ENCODE measurements at places on chromosomes 3 and 15.

DNA sequence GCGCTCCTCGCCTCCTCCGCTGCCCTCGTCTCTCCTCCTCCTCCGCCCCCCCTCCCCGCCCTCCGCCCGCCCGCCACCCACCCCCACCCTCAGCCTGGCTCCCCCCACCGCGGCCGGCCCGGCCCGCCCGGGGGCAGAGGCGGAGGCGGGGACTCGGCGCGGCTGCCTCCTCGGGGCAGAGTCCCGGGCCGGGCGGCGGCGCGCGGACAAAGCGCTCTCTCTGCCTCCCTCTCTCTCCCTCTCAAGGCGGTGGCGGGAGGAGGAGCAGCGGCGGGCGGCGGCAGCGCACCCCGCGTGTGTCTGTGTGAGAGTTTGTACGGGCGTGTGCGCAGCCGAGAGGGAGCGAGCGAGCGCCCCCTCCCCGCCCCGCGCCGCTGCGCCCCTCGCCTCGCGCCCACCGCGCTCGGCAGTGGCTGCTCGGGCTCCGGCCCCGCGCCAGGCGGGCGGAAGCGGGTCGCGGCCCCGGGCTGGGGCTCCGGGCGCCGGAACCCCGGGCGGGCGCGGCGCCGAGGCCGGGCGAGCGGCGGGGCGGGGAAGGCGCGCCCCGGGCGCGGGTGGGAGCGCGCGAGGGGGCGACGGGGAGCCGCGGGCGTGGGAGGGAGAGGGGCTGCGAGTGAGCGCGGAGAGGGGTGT, at the start of gene IGF2BP2:
TSS of gene IGF2BP2 (minus strand) at position 37 of the 633 bp plus-strand sequence. CDS start 82 bp downstream, outside the sequence.
- peak; percentile 55 for DNase-seq

- DNase-seq: no peak
These were observed 56.1 kb upstream of the CPNE4 start for GRCh38 chr3:132090921-132091320.

- no peak for DNase-seq
These were observed 124.0 kb upstream of the SNTN start for GRCh38 chr3:63528325-63529000.

- no peak for DNase-seq
These were observed 154.5 kb downstream of the KLF13 start for GRCh38 chr15:31481142-31481541.

GRCh38 chr15:90101130-90101968, 919 bp downstream of the IDH2 start:
- peak; percentile 90 for DNase-seq

GRCh38 chr3:13282358-13282985, 137.7 kb downstream of the NUP210 start:
- no peak for DNase-seq

DNA sequence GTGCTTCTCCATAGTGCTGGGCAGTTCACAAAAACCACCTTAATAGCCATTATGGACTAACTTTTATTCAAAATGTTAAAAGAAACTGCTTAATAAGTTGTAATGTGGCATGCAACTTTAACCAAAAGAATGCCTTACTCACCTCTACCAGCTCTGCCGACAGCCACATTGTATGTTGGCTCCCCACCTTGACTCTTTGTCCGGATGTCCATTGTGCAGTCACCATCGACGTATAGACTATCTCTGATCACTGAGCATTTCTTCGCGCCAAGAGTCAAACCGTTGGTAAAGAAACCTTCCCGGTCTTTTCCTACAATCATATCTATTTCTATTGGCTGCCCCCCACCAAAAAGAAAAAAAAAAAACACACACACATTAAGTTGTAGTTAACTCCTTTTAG, 2.5 kb downstream of the PFN2 start:
- no peak for DNase-seq

DNA sequence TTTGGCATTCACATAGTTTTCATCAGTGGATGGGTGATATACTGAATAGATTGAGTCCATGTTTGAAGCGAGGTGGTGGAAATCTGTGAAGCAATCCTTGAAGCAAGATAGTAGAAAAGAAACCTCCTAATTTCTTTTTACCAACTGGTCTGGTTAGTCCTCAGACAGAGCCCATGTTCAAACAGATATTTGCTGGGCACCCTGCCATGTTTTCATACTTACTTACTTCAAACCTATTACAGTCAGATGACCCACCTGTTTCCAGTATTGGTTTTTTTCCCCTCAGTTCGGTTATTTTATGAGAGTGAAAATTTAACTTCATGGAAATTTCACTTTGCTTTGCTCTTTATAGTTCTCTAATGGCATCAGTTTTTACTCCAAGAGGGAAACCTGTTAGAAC, 23.7 kb downstream of the EXOSC7 start:
- DNase-seq: no peak

All from left lobe of liver (tissue), 2 donors.